ENCODE measurements at places on chromosomes 1 and 21.
A peak's percentile ranks its signal among the peaks of the same experiment; 100 is the strongest.

- no peak for DNase-seq
These were observed 62.9 kb downstream of the CDKN2C start for GRCh38 chr1:51032936-51033335.

DNA sequence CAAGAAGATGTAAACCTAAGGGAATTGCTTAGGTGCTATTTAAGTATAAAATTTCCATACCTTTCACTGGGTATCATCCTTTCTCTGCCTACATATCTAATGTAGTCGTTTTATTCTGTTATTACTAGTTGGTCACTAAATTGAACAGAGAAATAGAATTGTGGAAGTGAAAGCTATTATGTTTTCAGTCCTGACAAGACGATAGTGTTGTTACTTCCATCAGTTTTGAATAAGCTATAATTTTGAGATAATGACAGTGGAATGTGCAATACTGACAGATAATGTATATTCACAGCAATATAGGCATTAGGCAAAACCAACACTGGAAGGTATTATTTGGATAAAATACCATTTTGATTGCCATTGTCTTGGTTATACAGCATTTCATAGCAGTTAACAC lies 181.8 kb downstream of the ADGRL2 start:
- DNase-seq: no peak

GRCh38 chr1:215421744-215422143 lies 145.4 kb upstream of the KCTD3 start:
- no peak for DNase-seq

DNA sequence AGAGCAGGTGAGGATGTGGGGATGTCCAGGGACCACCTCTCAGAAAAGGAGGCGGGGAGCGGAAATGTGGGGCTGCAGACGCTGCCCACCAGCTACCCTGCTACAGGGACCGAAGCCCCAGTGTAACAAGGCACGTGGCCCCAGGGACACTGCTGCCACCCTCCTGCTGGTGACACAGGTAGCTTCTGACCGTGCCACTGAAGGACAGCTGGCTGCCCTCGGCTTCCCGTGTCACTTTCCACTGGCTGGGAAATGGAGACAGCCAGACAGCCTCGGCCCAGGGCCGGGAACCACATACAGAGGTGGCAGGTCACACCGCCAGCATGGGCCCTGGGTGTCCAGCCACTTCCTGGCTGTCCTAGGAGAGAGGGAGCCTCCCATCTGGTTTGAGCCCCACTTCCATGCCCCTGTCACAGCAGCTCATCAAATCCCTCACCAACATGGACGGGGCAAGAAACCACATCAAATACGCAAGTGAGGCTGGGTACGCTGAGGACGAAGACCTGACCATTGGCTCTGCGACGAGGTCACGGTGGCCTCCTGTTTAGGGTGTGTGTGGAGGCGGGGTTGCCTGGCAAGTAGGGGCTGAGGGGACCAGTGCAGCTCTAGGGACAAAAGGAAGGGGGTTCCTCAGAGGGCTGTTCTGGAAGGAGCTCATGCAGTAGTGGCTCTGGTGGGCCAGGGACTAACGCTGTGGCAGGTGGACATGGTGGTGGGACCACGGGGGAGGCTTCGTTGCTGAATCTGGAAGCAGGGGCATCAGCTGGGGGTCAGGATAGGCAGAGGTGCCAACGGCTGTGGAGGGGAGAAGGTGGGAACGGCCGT lies 5.0 kb downstream of the PEX10 start:
- DNase-seq: no peak

GRCh38 chr1:118934706-118935105 lies 53.4 kb downstream of the TBX15 start:
- DNase-seq: no peak

DNA sequence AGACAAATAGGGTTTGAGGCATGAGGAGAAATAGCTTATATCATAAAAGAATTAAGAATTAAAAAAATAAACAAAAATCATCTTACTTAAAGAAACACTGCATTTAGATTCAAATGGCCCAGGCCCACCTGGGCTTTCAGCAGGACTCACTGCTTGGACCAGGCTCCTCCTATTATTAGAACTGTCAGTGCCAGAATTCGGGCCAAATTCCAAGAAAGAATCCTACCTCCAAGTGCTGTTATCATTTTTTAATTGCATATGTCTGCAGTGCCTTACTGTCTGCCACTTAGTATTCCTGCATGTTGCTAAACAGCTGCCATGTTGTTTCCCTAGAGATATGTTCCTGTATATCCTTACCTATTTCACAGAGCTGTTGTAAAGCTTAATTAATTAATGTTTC lies 112.0 kb downstream of the BARHL2 start:
- no peak for DNase-seq

GRCh38 chr1:36419140-36419539 lies 21.4 kb upstream of the LSM10 start:
- DNase-seq: no peak

- DNase-seq: no peak
These were observed 124.5 kb downstream of the ZNF648 start for GRCh38 chr1:181936768-181937581.

DNA sequence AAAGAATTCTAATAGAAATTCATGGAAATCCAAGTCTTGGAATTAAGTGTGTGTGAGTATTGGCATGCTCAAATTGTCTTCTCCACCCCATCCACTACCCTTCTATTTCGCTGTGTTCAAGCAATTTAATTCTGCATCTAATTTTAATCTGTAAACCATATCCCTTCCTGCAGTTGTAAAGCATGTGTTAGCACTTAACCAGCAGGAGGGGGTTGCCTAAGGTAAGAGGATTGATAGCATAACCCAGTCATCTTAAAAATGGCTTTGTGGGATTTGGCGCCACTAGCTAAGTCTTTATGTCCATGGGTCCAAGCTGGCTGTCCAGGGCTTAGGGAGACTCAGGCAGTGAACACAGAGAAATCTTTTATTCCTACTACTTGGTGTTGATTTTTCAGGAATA lies 210.3 kb downstream of the PTPRC start:
- no peak for DNase-seq

DNA sequence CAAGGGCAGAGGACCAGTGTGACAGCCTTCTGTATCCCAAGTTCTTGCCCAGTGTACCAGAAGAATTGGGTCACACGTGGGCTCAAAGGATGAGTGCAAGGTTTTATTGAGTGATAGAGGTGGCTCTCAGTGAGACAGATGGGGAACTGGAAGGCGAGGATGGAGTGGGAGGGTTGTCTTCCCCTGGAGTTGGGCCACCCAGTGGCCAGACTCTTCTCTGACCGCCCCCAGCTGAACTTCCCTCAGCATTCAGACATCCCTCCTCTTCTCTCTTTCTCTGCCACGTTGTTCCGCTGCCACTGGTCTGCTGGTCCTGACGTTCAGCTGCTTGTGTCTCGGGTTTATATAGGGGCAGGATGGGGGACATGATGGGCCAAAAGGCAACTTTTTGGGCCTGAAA lies 150.1 kb upstream of the IVNS1ABP start:
- no peak for DNase-seq

DNA sequence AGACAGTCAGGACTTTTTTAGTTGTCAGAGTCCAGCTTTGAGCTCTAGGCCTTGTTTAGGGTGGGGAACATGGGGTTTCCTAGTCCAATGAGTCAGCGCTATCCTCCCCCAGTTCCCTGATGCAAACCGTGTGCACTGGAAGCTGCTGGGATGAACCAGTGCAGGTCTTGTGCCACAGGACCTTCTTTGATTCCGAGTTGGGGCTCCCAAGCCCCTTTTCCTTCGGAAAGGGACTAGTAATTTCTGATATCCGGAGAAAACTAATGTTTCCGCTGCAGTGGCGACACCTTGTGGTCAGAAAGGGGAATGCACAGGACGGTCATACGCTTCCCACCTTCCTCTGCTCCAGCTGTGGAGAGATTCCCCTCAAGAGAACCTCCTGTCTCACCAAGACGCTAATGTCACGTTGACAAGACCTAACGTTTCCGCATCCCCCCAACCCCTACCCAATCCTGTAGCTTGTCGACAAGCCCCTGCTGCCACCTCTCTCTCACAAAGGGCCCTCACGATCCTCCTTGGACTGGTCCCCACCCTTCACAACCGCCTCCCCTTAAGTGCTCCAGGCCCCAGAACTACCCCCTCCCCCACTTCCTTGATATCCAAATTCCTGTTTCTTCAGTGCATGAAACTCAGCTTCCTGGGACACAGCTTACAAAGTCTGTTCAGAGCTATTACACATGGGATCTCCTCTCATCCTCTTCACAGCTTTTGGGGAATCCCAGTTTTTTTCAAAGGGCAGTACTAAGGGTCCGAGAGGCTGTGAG lies 30.9 kb downstream of the GPA33 start:
- peak; percentile 59 for DNase-seq

DNA sequence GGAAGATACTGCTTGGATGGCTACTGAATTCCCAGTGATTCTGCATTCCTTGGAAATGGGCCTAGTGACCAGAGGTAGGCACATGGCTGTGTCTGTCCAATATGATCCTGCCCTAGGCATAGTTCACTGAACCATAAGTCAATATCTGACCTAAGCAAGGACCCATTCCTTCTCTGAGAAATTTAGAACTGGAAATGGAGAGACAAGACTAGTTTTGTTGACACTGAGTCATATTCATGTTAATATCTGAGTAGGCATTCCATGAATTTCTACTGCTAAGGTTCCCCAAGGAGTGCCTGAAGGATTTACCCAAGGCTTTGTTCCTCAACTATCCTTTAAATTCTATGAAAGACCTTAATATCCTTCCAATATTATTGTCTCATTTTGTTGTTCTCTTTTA lies 329.8 kb upstream of the BEND5 start:
- DNase-seq: no peak

- DNase-seq: no peak
These were observed 37.7 kb downstream of the MARK1 start for GRCh38 chr1:220565670-220566069.
